BJ (cell line): ENCODE measurements at places on chromosomes 11 and 22.

DNA sequence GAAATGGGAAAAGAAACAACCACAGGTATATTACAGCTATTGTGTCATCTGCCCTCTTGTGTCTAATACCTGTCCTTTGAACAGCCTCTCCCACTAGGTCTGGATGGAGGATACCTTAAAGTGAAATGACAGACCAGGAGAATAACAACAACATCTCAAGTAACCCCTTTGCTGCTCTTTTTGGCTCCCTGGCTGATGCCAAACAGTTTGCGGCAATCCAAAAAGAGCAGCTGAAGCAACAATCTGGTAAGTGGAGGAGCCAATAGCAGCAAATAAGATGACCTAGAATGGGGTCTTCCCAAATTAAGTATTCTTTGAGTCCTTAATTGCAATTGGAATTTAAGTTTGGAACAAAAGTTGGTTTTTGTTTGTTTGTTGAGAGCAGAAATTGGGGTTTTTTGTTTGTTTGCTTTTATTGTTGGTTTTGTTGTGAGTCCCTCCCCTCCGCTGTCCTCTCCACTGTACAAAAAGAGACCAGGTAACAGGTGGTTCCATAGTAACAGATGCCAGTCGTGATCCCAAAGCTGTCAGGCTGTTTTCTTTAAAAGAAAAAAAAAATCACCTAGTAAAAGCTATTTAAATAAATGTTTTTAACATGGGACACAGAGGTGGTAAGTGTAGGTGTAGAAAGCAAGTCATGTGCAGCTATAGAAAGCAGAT is 5.7 kb downstream of the UBE4A start:
- DNase-seq = no peak

GRCh38 chr11:130772266-130773227 is 143.7 kb downstream of the SNX19 start:
- DNase-seq = peak; percentile 83

GRCh38 chr22:17368554-17369438 is 464 bp upstream of the CECR2 start:
- no peak for DNase-seq

DNA sequence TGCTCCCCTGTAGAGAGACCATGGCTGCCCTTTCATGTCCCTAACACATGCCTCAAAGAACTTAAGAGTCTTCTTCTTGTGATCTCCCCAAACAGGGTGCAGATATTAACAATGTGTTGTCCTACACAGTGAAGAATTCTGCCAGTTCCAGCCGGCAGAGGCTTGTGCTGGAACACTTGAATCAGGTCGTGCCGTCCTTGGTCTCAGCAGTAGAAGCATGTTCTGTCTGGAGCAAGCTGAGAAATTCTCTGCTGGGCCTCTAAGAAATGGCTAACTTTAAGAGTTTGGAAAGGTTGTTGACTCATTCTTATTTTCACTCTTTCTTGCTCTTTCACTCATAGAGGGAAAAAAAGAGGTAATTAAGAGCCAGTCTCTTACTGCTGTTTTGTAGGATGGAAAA is 71.1 kb upstream of the SLC25A18 start:
- no peak for DNase-seq

DNA sequence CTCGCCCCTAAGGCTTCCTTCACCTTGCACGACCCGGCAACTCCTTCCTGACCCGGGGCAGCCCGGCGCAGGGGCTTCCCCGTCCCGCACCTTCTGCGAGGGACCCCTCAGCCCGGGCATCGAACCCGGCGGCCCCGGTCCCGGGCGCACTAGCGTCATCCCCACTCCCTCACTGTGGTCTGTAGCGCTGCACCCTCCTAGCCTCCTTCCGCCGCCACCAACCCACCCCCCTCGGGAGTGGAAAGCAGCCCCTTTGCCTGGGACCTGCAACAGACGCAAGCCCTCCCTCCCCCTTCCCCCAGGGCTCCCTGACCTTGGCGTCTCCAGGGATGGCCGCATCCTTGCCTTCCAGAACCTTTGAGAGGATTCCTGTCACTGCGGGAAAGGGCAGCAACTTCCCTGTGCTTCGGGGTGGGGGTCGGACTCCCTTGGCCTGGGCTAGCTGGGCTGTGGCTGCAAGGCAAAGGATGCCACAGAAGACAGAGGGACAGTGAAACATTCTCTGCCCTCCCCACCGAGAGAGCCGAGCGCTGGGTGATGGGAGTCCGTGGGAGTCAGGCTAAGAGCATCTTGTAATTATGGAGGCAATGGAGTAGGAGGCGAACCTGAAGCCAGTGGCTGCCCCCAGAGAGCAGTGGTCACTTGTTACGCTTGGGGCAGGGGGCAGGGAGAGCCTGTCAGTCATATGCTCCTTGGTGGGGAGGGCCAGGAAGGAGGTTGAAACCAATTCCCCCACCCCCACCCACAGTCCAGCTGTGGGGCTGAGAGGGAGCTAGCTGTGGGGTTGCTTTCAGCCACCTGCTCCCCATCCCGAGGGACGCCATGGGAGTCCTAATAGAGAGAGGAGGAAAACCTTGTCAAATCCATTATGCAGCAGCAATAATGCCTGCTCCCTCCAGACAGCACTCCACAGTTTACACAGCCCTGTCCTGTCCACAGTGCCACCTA is 920 bp downstream of the TMEM132A start:
- DNase-seq = no peak

GRCh38 chr11:1090600-1091331 is 16.1 kb downstream of the MUC2 start:
- DNase-seq = no peak

DNA sequence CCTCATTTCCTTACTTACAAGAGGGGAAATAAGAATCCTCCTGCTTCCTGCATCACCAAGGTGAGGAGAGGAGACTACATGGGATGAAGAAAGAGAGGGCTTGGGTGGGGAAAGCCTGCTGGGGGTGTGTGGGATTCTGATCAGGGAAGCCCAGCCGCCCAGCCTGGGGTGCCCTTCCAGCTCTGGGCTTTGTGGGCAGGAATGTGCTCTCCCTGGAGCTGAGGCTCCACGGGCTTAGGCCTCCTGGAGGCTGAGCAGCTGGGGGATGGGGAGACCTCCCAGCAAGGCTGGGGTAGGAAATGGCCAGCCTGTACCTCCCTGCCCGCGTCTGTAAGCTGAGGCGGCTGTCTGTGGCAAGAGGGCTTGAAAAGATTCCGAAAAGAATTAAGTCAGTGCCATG is 206.1 kb downstream of the GRIK4 start:
- no peak for DNase-seq

DNA sequence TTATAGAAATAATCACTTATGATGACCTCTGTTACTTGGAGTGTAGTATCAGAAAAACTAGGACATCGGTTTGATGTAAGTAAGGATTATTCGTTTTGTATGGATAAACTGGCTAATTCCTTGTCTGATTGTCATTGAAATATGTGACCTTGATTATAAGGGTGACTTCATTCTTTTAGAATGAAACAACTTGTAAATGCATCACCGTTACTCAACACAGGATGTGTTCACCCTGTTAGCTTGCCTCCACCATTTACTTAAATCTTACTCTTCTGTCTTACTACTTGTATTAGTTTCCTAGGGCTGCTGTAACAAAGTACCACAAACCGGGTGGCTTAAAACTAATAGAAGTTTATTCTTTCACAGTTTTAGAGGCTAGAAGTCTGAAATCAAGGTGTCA is 7.9 kb downstream of the SFI1 start:
- peak; percentile 19 for DNase-seq

DNA sequence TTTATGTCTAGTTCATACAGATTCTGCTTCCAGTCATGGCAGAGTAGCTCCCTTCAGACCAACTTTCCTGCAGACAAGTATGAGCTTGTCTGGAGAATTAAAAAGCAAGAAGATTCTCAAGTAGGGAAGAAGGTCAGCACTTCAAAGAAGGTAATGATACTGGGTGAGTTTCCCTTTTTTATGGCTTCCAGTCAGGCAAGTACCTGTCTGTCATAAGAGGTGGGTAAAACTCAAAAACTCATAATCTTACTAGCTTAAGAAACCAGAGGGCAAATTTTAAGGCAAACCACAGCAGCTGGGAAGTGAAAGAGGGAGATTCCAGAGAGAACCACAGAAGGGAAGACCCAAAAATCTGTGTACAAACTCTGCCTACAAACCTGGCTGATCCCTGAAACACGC is 54.2 kb downstream of the DENND5A start:
- DNase-seq = no peak

DNA sequence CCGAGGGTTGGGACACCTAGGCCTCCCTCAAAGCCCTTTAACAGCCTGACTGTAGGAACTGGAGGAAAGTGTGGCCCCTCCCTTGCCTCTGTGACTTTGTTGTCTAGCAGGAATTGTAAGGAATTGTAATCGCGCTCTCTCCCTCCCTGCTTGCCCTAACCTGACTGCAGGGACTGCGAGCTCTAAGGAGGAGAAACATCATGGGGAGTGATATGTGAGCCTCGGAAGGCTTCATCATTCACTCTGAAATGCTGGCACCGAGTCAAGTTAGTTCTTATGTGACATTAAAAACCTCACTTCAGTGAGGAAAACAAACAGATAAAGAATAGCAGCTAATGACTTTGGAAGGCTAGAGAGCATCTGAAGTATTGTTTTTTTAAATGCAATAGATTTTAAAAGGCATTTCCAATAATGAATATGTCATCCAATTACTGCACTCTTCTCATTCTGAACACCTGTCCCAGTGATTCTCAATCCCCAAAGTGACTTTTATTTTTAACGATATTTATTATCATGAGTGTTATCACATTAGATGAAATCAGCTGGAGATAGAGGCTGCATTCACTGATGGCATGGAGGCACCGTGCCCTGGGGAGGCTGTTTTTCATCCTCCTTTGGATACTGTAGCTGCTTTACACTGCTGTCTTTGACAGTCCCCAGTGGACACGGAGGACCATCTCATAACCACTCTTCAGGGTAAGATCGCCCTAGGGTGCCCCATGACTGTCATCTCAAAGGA is 58.5 kb upstream of the NTM start:
- DNase-seq = no peak
